ENCODE measurements at places on chromosomes 4 and X.
A peak's percentile ranks its signal among the peaks of the same experiment; 100 is the strongest.

GRCh38 chrX:15600745-15601144 is at the start of gene ACE2:
TSS of gene ACE2 (minus strand) at chrX:15600960. CDS start at chrX:15600911, 49 bp downstream.
- no peak for DNase-seq

DNA sequence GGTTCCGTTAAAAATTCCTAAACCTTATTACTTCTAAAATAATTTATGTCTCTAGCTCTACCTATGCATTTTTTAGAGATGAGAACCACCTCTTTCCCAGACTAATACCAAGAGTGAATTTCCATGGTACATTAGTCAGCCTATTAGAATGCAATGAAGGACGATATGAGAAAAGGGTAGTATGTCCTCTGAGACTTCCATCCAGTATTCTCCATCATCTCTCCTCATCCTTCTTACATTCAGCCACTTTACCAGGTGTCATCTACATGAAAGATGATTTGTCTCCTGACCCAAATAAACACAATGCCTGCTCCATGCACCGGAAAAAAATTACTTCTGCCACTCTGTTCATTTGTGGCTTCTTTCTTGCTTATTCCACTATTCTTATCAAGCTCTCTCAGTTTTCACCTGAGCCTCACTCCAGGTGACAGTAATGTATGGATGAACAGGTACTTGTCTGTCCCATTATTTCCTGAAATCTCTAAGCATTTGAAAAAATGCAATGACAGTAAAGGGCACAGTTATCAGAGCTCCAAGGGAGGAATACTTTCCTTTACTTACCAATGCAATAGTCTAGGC is 97.9 kb downstream of the MAB21L2 start:
- DNase-seq = no peak

DNA sequence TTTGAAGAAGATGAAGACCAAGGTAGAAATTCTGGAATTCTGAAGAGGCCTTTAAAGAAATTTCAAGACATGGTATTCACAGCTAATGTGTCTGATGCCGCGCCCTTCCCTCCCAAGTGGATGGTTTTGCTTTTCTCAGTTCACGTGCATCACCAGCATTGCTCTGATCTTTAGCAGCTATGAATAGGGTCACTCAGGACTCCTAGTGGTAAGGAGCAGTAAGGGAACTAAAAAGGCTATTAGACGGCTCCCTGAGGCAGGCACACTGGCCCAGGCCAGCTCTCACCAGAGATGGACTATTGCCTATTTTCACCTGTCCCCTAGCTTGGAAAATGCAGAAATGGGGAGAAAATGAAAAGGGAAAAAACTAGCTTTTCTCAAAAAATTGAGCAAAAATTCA is 447.5 kb upstream of the RASGEF1B start:
- DNase-seq = peak; percentile 1

DNA sequence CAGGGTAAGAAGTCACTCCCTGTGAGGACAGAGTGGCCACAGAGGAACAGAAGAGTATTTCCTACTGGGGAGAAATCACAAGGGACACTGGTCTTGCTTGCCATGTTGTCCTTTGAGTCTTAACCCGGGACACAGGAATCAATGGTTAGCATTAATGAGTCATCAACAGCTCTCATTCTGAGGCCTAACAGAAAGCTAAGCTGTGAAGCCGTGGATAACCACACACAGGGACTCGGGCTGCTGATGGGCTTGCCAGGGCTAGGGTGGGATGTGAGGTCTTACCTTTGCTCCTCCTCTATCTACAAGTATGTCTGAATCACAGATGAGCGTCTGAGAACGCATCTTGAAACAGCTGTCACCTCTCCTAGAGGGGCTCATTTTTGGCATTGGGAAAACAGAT is 22.2 kb downstream of the HELT start:
- no peak for DNase-seq
